ENCODE measurements at places on chromosomes 1 and 21.
A peak's percentile ranks its signal among the peaks of the same experiment; 100 is the strongest.

DNA sequence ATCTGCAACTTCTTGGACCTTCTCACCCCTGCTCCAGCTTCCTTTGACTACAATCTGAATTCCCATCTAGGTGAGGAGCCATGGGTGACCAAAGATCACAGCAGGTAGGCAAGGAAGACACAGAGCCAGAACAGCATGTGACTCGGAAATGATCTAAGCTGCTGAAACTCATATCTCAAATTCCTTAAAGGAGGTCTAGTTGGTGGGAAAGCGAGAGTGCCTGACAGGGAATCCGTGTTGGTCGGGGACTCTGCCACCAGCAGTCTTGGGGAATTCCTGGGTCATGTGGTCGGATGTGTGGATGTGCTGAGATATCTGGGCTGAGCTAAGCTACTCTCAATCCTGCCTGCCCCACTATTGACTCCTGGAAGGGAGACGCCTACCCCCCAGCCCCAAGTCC lies 3.2 kb upstream of the NUAK2 start:
- DNase-seq = no peak

DNA sequence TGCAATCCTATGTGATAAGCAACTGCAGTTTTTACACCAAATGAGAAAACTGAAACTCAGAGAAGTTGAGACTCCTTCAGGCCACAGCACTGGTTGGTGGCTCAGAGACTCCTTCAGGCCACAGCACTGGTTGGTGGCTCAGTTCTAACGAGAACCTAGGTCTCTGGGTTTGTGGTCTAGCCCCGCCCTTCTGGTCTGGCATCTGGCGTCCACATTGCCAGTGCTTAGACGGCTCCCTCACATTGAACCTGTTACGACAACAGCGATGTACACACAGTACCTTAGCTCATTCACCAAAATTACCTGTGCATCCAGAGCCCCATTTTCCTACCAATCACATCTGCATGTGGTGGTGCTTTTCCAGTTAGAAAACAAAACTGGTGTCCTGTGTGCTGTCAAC lies 66.1 kb downstream of the NID1 start:
- DNase-seq = no peak

DNA sequence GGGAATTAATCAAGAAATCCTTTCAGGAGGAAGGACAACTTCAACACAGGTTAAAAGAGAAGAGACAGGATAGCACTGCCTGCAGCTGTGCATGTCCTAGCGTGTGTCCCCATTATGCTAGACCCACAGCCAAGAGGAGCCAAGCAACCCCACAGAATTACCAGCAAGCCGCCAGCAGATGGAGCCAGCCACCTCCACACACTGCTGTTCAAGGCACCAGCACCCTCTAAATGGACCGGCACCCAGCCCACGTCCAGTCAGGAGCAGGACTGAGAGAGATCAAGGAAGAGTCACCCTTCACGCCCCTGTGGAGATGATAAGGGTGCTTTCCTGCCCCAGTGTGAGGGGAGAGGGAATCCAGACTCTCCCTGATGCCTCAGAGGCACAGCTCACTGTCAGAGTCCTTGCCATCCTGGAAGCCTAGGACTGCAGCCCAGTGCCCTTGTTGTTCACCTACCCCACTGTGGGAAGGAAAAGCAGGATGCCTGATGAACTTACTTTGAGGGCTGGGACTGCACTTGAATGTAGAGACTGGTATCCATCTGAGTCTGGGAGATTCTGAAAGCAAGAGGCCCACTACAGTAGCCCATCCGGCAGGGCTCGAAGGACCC lies 37.1 kb upstream of the CTTNBP2NL start:
- peak; percentile 16 for DNase-seq

- no peak for DNase-seq
Measured at GRCh38 chr1:106836708-106837107, 219.8 kb upstream of the PRMT6 start.

DNA sequence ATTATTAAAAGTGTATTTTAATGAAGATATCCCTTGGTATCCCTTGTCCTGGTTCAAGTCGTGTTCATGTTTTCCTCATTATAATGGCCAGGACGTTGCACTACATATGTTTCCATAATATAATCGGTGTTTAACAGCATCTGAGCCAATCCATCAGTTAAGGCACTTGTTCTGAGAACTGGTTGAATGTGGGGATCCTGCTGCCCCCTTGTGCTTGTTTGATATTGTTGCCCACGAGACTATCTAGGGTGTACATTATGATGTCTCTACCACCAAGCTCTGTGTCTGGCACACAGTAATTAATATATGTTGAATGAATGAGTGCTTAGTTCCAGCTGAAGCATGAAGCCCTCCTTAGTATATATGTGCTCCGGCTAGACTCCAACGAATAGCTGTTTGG lies 193.0 kb downstream of the CACNA1E start:
- DNase-seq = peak; percentile 34

DNA sequence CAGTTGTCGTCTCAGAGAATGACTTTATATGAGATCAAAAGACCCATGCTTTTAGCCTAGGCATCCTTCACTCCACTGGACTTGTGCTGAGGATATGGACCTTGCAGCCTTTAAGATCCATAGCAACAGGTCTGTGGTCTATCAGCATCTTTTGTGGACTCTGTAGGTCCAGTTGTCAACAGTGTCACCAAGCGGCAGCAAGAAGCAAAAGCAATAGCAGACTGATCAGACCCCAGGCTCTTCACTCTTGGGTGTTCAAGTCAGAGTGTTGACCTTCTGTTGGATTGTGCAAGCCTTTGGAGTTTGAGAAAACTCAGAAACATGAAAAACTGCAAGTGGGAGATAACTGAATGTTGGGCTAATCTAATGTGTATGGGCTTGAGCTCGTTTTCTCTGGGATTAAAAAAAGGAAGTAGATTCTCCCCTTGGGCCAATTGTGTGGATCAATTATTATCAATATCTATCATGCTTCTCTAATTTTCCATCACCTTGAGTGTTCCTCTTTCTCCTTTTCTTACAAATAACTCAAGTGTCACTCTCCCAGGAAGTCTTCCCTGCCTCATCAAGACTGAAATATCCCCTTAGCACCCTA lies 144.2 kb downstream of the LYPLAL1 start:
- peak; percentile 15 for DNase-seq

GRCh38 chr1:232302376-232303221 lies 327.3 kb downstream of the SIPA1L2 start:
- DNase-seq = no peak

GRCh38 chr1:6578624-6579373 lies 995 bp upstream of the ZBTB48 start:
- no peak for DNase-seq

GRCh38 chr1:119626841-119627240 lies 21.2 kb downstream of the ZNF697 start:
- DNase-seq = no peak

- no peak for DNase-seq
Measured at GRCh38 chr21:39575775-39576174, 37.0 kb upstream of the B3GALT5 start.

GRCh38 chr1:19844731-19845495 lies 29.8 kb upstream of the RNF186 start:
- no peak for DNase-seq

- no peak for DNase-seq
Measured at GRCh38 chr21:32994305-32994704, 31.4 kb upstream of the OLIG2 start.

GRCh38 chr1:68379085-68379478 lies 70.7 kb downstream of the RPE65 start:
- no peak for DNase-seq

DNA sequence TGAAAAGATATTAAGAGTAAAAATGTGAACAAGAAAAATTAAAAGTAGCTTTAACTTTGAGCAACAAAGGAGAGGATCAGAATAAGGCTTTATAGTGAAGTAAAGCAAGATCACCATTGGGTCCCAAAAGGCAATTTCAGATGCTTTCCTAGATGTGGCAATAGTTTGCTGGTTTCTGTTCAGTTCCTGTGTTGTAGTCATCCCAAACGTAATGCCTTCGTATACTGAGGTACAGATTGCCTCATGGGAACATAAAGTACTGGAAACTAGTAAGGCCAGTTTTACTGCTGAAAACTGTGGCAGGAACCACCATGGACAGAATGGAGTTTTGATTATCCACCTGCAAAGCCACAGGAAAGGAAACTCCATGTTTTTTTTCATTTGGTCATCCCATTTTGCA lies 283.5 kb upstream of the SGIP1 start:
- DNase-seq = no peak

DNA sequence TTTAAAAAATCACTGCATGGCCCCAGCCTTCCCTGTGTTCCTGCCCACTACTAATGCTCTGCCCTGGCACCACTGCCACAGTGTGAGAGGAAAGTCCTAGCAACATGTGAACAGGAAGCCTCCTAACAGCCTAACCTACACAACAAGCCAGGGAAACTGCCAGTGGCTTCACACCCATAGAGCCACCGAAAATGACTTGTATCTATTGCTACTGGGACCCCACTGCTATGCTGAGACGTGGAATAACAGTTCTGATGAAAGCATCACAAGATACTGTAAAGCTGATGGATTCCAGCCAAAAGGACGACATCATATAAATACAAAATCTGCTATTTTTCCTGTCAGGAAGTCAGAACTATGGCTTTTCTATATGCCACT lies 74.9 kb downstream of the JAK1 start:
- no peak for DNase-seq

GRCh38 chr1:48735796-48736195 lies 40.9 kb downstream of the BEND5 start:
- no peak for DNase-seq

- no peak for DNase-seq
Measured at GRCh38 chr1:186781730-186782129, 47.0 kb upstream of the PLA2G4A start.

DNA sequence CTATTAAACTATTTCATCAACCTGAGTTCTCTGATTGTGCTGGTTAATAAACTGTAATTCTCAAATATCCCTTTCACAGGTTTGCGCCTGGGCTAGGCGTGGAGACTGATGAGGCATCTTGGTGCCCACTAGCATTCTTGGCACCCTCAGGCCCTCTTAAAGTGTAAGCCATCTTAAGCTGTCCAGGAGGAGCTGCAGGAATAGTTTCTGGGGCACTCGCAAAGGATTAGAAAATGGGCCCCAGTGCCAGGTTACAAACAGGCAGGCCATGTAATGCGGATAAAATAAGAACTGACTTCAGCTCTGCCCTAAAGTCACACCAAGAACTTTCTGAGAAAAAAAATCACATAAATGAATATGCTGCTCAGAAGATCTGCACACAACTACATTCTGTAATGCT lies 1.1 kb downstream of the CASQ2 start:
- DNase-seq = no peak

DNA sequence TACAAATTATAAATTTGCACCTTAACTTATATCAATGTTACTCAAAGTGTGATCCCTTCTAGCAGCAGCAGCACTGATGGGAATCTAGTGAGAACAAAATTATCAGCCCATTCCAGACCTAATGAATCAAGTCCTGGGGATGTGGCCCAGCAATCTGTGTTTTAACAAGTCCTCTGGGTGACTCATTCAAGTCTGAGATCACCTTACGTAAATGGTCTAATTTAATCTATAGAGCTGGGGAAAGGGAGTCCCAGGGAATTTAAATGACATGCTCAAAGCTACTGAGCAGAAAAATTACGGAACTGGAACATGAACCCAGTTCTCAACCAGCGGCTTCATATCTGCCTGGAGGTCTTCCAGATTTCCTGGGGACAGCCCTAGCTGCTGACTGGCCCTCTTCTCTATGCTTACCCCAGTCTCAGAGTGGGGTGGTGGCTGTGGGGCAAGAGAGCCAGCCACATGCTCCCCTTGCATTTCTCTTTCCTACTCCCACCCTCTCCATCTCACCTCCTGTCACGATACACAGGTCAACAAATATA lies 220.0 kb downstream of the TM2D1 start:
- no peak for DNase-seq

DNA sequence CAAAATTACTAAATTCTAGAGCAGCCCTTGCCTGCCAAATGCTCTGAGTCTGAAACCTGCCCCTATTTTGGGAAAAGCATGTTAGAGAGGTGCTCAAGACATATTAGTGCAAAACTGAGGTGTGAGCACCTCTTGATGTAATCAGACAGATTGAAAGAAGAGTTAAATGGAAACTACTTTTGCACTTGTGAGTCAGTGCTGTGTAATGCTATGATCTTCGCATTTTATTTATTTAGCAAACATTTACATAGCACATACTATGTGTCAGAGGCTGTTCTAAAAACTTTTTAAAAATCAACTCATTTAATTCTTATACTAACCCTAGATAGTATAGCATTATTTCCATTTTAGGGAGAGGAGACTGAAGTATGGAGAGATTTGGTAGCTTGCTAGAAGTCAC lies 138.1 kb downstream of the ELAVL4 start:
- no peak for DNase-seq

DNA sequence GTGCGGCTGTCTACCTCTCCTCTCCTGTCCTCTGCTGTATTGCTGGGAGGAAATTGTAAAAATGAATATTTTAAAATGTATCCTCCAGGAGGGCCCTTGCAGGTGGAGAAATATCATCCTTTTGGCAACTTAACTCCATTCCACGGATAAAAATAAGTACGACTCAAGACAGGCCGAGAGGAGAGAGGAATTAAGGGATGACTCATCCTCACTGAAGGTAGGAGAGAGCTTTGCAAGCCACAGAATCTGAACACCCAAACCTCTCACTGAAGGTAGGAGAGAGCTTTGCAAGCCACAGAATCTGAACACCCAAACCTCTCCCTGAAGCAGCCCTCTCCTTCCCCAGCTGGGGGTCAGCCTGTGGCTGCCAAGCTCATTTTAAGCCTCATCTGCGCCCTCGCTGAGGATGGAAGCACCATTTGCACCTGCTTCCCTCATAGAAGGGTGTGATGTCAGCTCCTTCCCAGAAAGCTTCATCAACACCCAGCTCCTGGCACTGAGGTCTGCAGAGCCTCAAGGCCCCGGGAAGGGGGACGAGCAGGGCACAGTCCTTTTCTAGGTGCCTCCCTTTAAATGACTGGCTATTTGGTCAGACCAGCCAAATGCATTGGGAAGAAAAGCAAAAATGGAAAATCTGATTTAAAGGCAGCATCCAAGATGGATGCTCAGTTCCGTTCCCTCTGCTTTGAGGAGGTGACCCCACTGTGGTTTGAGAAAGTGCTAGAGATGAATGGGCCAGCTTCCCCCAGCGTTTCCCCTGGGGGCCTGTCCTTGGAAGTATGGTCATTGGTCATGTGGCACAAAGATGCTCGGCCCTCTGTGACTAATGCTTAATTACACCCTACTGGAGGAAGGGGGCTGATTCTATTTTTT lies 12.9 kb upstream of the SELENON start:
- no peak for DNase-seq

DNA sequence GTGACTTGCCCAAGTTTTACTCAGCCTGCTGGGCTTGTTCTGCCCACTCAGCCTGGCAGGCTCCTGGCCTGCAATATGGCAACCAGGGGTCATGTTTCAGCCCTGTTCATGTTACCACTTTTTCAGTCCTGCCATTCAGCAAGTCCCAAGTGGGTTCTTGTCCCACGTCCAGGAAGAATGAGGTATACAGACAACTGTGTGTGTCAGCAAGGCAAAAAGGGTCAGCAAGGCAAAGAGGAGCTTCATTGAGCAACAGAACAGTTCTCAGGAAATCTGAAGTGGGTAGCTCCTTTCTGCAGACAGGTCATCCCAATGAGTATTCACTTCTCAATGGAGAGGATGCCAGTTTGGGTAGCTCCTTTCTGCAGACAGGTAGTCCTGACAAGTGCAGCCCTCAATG lies 1233.3 kb upstream of the B3GALT2 start:
- no peak for DNase-seq

Measured in GM12891 (cell line).